Stimulated activated CD8-positive, alpha-beta memory T cell treated with anti-CD3 and anti-CD28 coated beads, Interleukin-2, amount 100 ng/mL, for 1 hour (primary cell): ENCODE measurements at places on chromosomes 11 and 22.

DNA sequence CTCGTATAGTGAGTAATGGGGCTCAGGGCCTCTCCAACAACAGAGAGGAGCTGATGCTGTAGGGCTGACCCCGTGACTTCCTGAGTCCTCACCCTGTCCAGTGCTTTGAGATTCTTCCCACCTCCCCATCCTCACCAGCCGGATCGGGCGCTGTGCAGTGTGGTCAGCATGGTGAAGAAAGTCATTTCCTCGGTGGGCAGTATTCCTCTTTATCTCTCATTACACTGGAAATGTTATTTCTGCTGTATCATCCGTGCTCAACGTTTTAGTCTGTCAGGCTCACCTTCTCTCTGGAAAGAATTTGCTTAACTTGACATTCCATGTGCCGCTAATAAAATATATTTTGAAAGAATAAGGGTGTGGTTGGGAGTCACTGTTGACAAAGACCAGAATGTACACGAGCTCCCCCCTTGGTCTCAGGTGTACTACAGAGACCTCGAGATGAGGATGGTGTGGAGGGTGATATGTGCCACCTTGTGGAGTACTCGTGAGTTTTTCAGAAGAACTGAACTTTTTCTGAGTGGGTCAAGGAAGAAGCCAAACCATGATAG, 25.7 kb upstream of the SCGB1A1 start:
- peak; percentile 4 for DNase-seq

DNA sequence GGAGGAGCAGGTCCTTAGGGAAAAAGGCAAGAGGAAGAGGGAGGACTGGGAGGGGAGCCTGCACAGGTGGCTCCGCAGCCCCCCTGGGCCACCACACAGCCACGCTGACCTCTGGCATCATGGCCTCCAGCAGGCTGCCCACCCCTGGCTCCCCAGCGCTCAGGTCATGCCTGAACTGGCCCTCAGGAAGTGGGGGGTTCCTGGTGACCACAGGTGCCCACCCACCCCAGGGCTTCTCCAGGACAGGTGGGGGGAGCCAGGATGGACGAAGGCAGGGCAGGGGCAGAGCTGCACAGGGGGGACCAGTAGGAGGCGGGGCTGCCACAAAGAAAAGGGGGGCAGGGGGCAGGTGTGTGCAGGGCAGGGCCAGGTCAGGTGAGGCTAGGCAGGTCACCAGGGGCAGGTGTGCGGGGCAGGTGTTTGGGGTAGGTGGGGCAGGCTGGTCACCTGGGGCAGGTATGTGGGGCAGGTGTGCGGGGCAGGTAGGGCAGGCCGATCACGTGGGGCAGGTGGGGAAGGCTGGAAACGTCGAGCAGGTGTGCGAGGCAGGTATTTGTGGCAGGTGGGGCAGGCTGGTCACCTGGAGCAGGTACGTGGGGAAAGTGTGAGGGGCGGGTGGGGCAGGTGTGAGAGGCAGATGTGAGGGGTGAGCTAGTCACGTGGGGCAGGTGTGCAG, 997 bp downstream of the DEAF1 start:
- DNase-seq: no peak

GRCh38 chr22:35464399-35464798, 64.5 kb downstream of the MCM5 start:
- DNase-seq: no peak

GRCh38 chr22:17422736-17423343, 53.6 kb downstream of the CECR2 start:
- DNase-seq: no peak

- DNase-seq: no peak
These were observed 13.4 kb upstream of the GLYAT start for GRCh38 chr11:58744988-58745704.

DNA sequence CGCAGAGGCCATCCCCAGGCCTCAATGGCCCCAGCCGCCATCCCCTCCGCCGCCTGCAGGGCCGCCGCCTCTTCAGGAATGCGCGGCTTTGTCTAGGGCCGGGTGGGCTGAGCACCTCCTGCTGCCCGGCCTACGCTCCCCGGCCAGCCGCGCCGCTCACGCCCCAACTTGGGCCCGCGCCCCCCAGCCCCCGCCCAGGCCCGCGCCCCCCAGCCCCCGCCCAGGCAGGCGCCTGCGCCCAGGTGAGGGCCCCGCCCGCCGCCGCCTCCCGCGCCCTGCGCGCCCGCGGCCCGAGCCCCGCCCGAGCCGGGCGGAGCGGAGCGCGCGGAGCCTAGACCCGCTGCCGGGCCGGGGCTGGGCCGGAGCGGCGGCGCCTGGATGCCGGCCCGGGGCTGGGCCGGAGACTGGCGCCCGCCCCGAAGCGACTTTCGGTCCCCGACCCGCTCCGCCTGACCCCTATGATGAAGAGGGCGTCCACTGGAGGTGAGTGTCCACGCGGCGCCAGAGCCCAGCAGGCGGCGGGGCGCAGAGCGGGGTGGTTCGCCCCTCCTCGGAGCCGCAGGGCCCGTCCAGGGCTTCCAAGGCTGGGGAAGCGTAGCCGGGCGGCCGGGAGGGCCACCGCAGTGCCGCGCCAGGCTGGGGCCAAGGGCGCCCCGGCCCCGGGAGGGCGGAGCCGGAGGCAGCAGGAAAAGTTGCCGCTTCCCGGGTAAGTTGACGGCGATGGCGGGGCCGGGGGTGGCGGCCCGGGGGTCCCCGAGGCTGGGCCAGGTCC, 34.3 kb upstream of the PRODH start:
- no peak for DNase-seq

- DNase-seq: peak; percentile 66
These were observed 17.8 kb upstream of the WNT7B start for GRCh38 chr22:45994491-45995404.

GRCh38 chr11:69204246-69204940, 48.7 kb downstream of the SMIM38 start:
- DNase-seq: no peak

DNA sequence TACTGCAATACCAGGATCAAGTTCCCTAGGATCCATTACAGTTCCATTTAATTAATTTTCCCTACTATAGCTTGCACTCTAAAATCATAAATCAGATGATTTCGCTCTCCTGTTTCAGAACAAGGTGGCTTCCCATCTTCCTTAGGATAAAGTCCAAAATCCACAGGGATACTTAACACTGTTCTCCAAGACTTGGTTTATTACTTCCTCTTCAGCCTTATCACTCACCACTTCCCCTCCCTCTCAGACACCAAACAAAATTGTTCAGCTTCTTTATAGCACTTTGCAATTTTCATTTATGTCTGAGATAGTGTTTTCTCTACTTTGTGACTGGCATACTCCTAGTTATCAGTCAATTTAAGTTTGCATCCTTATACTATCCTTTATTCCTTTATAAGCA, 124.6 kb downstream of the GRIA4 start:
- DNase-seq: no peak

- DNase-seq: no peak
These were observed 17.9 kb upstream of the EMID1 start for GRCh38 chr22:29187831-29188230.

GRCh38 chr22:40592352-40593113, 44.0 kb downstream of the MRTFA start:
- no peak for DNase-seq

DNA sequence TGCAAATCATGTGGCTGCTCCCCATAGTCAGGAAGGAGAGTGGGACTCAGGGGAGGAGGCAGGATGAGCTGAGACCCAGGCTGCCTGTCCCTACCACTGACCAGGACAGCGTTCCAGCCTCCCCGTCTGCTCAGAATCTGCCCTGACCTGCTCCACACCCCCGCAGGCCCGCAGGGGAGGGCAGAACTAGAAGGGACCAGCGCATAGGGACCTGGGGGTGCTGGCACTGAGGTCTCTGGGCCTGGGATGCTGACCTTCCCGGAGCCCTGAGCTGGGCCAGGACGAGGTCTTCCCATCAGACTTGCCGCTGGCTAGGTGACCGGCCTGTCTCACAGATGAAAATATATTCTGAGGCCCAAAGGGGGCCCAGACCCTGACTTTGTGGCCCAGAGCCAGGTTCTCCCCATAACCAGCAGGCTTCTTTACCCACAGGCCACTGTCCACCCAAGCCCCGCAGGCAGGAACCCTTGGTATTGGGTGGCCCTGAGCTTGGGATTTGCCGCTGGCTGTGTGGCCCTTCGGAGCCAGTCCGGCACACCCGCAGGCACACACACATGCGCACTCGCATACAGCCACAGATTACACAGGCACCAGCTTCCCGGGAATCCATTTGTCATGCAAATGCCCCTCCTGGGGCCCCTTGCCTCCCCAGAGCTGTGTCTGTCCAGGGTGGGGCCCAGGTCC, 13.8 kb upstream of the PIM3 start:
- DNase-seq: no peak

DNA sequence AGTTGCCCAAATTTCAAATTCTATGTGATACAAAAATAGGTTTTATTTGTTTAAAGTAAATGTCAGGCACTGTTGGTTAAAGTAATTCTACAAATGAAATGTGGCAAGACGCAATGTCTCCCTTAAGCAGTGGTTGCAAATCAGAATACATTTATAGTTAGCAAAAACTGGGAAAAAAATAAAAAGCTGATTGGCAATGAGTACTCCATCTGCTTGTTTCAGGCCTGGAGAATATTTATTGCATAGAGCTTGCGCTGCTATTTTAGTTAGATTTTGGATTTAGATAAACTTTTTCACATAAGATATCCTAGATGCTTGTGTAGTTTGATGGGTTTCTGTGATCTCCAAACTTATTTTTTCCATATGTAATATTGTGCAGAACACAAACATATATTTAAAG, 224.0 kb upstream of the MPPED2 start:
- no peak for DNase-seq

- no peak for DNase-seq
These were observed 59.4 kb upstream of the NNMT start for GRCh38 chr11:114236829-114237228.

DNA sequence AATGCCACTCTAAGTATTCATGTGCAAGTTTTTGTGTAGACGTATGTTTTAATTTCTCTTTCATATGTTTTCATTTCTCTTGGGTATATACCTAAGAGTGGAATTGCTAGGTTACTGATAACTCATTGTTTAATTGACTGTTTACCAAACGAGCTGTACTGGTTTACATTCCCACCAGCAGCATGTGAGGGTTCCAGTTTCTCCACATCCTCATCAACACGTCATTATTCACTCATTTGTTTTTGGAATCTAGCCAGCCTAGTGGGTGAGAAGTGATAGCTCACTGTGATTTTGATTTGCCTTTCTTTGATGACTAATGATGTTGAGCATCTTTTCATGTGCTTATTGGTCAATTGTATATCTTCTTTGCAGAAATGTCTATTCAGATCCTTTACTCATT, 4.0 kb downstream of the ANKRD13D start:
- no peak for DNase-seq

DNA sequence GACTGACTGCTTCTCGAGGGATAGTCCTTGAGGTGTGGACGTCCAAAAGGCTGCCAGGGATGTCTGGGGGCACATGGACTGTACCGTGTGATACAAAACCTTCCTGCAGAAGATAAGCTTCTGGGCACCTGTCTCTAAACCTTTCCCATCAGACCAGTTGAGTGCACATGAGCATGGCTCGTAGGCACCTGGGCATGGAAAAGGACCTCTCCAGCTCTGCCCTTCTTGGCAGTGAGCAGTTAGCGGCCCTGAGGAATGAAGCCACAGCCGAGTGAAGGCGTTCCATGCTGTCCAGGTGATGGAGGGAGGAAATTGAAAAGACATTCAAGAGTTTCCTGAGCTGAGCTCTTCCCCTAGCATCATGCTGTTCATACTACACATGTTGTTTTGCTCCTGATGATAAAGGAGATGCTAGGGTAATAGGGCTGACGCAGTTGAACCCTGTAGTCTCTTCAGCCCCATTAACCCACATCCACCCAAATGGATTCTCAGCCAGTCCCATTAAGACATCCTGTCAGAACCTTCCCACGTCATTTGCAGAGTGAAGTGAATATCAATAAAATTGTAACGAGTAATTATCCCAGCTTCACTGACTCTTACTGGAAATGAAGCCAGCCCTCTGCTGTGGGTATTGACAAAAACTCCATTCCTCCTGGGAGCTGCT, 138.6 kb downstream of the KIRREL3 start:
- DNase-seq: no peak

- no peak for DNase-seq
These were observed 92.7 kb downstream of the SGSM3 start for GRCh38 chr22:40463017-40463631.

GRCh38 chr11:72932132-72932570, 117.9 kb downstream of the ATG16L2 start:
- no peak for DNase-seq

- peak; percentile 22 for DNase-seq
These were observed 14.6 kb upstream of the NAP1L4 start for GRCh38 chr11:3006505-3007260.

- no peak for DNase-seq
These were observed 8.1 kb downstream of the PC start for GRCh38 chr11:66950112-66950535.

- peak; percentile 41 for DNase-seq
These were observed 57.1 kb downstream of the PARVB start for GRCh38 chr22:44080936-44081861.

DNA sequence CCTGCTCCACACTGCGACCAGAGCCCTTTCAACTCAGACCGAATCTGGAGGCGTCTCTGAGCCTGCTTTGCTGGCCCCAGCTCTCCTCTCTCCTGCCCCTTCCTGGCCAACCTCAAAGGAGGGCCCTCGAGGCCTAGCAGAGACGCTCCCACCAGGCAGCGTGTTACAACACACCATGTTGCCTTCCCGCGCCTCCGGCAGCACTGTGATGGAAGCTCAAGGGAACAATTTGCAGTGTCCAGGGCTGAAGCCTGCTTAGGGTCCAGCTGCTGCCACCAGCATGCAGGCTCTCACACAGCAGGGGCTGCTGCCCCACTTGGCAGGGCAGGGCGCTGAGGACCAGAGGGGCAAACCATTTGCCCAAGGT, 18.4 kb downstream of the LINC01488 start:
- DNase-seq: no peak

GRCh38 chr11:61757213-61757862, 4.9 kb downstream of the MYRF start:
- no peak for DNase-seq

DNA sequence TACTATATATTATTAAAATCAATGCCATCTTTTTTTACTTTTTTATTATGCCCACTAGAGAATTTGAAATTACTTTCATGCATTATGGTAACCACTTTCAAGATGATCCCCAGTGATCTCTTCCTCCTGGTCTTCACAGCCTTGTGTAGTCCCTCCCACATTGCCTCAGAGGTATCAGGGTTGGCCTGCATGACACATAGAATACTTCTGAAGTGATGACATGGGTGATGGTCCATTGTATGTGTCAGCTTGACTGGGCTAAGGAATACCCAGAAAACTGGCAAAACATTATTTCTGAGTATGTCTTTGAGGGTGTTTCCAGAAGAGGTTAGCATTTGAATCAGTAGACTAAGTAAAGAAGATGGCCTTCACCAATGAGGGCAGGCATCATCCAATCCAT, 14.2 kb upstream of the ISX start:
- no peak for DNase-seq

DNA sequence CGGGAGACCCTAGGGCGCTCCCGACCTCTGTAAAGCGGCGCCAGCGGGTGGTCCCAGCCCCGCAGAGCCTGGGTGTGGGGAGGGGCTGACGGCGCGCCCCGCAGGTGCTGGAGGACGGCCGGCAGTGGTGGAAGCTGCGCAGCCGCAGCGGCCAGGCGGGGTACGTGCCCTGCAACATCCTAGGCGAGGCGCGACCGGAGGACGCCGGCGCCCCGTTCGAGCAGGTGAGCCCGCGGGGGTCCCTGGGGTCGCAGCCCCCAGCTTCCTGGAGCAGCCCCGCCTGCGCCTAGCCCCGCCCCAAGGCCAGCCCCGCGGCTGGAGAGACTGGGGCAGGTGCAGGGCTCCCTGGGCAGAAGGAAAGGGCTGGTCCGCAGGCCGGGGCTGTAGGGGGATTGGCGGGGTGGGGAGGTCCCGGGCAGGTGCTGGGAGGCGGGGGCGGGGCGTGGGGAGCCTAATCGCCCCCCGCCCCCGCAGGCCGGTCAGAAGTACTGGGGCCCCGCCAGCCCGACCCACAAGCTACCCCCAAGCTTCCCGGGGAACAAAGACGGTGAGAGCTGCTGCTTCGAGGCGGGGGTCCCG, 19.7 kb downstream of the EPS8L2 start:
- no peak for DNase-seq
